Colonic mucosa (tissue), 4 donors: ENCODE measurements at places on chromosomes 4 and X. TPM values are rescaled to one million over a fixed set of nuclear protein-coding genes. Genes with fewer than 3 reads are reported as not detected.

DNA sequence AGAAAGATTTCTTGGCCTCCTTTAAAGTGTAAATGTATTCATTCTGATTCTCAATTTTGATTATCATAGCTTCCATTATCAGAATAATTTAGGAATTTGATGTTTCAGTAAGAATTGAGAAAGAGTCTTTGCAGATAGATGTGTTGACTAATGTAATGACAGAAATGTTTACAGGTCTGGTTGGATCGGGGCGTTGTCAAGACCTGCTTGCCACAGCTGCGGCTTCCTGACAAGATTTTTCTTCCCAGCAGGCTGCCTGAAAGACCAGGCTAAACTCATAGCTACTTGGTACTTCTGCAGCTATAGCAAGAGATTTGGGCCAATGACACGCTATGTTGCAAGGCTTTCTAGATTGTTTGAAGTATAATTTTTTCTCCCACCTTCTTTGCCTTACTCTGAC, 91.5 kb upstream of the ANKRD50 start:
- DNase-seq, result no peak

GRCh38 chr4:169583563-169583962, 28.8 kb downstream of the NEK1 start:
- no peak for DNase-seq

DNA sequence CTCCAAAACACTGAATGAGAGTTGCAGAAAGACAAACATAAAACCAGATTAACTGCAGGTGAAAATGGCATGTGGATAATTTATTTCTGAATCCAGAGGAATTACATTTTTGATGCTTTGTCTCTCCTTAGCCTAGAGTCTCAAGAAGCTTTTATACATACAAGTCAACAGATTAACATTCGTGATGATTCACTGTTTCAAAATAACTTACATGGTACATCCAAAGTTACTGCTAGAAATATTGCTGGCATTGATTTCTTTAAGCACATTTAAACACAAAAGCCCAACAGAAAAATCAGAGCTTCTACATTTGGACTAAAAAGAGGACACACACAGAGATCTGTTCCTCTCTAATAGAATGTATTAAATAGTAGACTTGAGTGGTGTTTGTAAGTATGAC, 105.6 kb downstream of the AMELX start:
- no peak for DNase-seq

DNA sequence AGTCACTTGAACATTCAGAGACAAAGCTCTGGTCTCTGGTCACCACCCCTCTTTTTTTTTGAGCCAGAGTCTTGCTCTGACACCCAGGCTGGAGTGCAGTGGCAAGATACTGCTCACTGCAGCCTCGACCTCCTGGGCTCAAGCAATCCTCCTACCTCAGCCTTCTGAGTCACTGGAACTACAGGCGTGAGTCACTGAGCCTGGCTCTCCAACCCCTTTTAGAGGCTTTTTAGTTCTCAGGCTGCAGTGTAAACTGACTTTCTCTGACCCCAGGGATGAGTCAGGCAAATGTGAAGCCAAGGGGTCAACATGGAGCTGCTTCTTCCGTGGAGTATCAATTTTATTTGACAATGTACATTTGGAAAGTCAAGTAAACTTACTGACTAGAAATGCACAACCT, 229.2 kb downstream of the PTTG2 start:
- no peak for DNase-seq

Gene GYPE
- total RNA-seq, result not detected

- DNase-seq, result peak; percentile 78
Measured at GRCh38 chr4:22515145-22515887, 550 bp downstream of the ADGRA3 start.

DNA sequence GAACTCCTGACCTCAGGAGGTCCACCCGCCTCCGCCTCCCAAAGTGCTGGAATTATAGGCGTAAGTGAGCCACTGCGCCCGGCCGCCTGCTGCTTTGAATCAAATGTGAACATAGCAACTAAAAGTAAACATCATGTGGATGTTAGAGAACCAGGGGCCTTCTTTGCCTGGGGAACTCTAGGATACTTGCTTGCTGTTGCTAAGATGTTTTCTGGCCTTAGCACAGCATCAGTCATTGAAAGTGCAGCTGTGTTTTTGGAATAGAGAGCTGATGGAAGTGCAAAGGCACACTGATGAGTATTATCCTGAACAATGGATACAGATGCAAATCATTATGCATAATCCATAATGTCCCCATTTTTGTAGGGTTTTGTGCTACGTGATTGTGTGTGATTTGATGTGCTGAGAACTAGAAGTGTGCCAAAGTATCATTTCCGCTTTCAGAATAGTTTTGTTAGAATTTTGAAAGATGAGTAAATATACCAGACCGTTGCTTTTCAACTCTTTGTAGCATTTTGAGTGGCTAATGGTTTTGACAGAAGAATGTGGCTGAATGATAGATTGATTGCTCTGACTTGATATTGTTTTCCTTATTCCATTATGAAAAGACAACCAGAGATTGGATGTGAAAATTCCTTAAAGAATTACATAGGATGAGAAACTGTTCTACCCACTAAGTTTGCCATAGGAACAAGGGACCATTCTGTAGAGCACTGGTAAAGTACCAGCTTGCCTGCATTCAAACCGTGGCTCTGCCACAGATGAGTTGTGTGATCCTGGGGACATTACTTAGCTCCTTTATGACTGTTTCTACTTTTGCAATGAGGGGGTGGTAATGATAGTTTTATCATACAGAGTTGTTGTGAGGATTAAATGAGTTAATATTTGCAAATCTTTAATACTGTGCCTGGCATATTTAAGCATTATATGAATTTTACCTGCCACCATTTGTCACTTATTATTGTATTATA, 74.7 kb downstream of the REPS2 start:
- no peak for DNase-seq

DNA sequence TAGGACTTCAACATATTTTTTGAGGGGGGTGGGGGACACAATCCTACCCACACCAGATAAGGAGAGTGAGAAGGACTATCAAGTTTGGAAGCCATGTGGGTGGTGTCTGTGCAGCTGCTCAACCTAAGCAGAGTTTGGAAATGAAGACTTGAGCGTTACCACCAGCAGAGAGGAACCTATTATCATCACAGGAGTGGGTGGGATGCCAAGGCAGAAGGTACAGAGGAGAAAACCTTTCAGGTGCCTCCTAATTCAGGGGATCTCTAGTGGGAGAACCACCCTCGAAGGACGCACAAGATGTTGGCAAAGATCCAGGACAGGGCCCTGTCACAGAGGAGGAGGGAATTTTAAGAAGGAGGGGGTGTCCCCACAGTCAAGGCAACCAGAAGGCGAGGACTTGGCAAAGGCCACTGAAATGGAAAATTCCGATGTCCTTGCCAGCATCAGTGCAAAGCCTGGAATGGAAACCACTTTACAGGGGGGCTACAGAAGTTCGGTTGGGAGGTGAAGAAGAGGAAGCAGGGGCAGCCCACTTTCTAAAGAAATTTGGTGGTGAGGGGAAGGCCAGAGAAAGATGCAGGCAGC, 8.4 kb upstream of the GPM6B start:
- DNase-seq, result no peak

Gene ATP2B3
- 0.24 TPM for total RNA-seq

GRCh38 chrX:119266364-119266995, 30.4 kb downstream of the PGRMC1 start:
- DNase-seq, result peak; percentile 26

GRCh38 chrX:46204721-46205422, 340.3 kb downstream of the ZNF674 start:
- DNase-seq, result no peak

- DNase-seq, result no peak
Measured at GRCh38 chr4:125590158-125590557, 275.4 kb downstream of the FAT4 start.

DNA sequence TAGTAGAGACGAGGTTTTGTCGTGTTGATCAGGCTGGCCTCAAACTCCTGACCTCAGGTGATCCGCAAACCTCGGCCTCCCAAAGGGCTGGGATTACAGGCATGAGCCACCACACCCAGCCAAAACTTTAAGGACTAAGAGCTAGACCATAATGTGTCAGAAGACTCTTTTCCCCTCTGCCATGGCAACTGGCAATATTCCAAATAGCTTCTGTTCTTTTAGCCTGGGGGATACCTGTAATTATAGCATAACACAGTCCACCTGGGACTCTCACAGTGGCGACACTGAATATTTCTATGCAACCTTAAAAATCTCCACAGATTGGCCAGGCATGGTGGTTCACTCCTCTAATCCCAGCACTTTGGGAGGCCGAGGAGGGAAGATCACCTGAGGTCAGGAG, 45.5 kb upstream of the RBM47 start:
- no peak for DNase-seq

GRCh38 chr4:137640156-137640837, 108.0 kb upstream of the PCDH18 start:
- no peak for DNase-seq

Gene CFP
- total RNA-seq, result 1.1 TPM

GRCh38 chr4:7341491-7342222, 93.1 kb downstream of the PSAPL1 start:
- no peak for DNase-seq

DNA sequence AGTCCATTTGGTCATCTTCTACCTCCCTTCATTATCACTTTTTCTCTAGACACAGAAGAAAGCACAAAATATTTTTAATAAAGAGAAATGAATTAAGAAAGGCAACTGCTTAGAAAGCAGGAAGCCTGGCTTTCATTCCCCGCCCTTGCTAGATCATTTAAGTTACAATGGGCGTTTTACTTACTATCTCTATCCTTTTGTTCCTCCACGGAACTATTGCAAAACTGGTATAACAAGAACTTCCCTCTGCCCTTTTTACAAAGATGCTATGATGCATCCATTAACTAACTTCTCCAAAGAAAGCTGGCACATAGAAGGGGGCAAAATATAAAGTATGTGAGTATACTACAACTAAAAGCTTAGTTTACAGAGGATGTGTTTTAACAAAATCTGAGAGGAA, 434.5 kb upstream of the FTHL17 start:
- DNase-seq, result no peak

DNA sequence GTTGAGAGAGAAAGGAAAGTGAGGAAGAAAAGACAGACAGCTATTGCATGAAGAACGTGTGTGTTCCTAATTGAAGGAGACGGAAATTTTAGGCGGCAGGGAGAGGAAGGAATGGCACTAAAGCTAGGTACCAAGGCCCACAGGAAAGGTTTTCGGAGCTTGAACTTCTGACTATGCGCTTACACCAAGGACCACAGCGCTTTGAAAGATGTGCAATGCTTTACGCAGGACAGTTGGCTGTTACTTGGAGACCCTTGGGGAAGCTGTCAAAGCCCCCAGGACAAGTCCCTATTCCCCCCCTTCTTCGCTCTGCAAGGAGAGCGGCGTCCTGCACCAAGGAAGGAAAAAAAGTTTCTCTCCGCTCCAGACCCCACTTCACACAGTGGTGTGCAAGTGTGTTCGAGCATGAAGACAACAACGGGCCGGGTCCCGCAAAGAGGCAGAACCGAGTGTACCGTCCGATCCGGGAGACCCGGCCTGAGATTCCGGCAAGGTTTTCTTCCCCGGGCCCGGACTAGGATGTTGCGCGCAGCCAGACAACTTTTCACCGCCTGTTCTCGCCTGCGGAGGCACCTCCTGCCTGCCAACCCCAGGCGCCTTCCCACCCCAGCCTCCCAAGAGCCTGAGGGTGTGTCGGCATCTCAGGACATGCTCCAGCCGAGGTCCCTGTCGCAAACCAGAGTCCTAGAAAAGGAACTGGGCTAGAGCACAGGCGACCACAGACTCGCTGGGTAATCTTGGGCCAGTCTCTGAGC, 896 bp downstream of the KDR start:
- no peak for DNase-seq

GRCh38 chr4:61985426-61985825, 785.3 kb downstream of the ADGRL3 start:
- DNase-seq, result no peak

DNA sequence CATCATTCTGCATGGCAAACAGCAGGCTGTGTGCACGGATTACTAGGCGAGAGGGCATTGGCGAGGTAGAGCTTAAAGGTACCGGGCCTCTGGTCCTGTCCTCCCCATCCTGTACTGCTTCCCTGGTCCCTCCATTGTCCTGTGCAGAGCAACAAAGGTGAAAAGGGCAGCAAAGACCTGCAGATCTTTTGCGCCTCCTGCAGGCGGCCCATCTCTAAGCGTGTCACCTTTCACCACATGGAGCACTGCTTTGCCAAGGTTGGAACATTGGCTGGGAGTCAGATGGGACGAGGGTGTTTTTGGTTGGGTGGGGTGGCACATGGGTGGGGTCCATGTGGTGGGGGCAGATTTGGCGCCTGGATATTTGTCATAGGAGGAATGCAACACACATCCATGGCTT, 64.7 kb upstream of the UXT start:
- DNase-seq, result no peak

Gene CORIN
- total RNA-seq, result 0.50 TPM

- no peak for DNase-seq
Measured at GRCh38 chr4:140255927-140256326, 101.9 kb upstream of the MAML3 start.

DNA sequence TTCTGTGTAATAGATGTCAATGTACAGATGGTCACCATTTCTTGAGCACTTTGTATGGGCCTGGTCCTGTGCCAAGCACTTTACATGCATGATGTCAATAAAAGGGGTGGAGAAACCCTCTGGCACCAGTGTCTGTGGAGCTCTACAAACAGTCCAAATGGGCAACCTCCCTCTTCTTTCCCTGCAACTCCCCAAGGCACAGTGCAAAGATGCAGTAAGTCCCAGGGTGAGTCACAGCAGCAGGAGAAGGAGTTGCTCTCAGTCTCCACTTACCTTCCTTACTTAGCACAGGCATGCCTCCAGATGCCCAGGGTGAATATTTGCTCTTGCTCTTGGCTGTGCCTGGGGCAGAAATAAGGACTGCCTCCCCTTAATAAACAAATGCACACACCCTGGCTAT, 4.3 kb downstream of the OCIAD2 start:
- peak; percentile 49 for DNase-seq

DNA sequence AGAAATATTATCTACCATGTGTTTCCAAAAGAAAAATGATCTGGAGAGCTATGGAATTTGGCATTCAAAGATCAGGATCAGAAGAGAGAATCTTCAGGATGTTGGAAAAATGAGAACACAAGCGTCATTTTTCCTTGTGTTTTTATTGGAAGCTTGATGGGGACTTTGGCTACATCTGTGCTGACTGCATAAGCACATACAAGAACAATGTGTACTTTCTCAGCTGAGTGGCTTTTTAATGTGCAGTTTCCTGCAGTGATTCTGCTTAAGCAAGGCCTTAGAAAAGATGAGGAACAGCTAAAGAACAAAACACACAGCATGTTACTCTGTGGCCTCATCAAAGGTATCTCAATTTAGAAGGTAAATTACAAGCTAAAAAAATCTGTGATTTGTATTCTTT, 1039.9 kb downstream of the GLUD2 start:
- DNase-seq, result no peak

DNA sequence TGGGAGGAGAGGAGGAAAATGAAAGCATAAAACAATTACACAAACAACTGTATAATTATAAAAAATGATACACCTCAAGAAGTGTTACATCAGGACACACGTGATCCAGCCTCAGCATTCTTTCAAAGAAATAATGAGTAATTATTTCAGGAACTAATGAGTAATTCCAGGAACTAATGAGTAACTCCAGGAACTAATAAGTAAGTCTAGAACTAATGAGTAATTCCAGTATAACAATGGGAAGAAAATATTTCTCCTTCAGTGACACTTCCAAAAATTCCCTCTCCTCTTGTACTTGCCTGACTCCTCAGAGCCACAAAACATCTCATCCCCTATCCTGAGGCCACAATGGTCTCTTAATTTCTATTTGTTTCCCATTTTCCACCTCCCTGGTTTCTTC, 63.5 kb upstream of the COL25A1 start:
- DNase-seq, result no peak
